Cerebellar nuclear complex (tissue), 1 donor: ENCODE measurements at places on chromosomes 3 and 15.

DNA sequence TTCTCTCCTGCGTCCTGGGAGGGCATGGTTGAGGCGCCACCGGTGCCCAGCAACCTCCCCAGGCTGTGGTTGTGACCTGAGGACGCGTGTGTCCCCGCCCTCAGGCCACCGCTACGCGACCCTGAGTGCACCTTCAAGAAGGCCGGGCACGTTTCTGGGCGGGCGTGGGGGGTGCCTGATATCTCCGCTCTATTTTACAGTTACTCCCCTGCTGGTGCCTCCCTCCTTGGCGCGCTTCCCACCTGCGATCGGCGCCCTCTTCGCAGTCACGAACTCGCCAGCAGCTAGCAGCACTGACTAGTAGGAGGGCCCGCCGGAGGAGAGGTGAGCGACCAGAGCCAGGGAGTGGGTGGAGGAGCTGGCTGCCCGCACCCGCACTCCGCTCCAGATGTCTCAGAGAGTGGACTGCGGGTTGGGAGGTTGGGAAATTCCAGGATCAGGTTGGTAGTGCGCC lies 43.2 kb upstream of the POLG start:
- no peak for DNase-seq

- DNase-seq, result no peak
Observed at GRCh38 chr3:52881871-52882270, 15.5 kb downstream of the STIMATE start.

DNA sequence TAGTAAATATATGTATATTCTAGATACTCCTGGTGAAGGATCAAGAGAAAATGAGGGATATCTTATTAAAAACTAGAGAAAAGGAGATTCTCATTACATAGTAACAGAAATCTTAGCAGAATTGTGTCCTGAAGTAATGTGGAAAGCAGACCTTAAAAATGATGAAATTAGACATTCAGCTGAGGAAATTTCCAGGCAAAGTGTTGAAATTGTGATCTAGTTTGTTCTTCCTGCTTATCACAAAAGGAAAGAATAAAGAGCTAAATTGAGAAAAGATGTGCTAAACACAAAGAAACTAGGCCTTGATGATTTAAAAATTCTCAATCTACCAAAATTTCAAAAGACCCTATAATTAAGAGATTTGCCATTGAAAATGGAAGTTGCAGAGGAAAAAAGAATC lies 362.6 kb upstream of the PLSCR5 start:
- DNase-seq, result no peak

DNA sequence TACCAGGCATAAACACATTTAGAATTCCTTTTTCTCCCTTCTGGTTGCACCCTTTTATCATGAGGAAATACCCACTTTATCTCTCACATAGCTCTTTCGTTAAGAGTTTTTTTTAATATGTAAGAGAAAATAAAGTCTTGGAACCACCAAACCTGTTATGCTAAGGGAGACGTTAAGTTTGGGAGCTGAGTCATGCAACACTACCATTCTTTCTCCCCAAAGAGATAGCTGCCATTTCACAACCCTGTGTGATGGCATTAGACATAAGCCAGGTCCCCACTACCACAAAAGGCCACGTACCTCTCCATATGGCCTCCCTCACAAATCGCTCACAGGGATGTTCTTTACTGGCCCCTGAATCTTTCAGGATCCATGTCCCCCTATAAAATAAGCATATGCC lies 7.6 kb upstream of the NIPA1 start:
- DNase-seq, result no peak

DNA sequence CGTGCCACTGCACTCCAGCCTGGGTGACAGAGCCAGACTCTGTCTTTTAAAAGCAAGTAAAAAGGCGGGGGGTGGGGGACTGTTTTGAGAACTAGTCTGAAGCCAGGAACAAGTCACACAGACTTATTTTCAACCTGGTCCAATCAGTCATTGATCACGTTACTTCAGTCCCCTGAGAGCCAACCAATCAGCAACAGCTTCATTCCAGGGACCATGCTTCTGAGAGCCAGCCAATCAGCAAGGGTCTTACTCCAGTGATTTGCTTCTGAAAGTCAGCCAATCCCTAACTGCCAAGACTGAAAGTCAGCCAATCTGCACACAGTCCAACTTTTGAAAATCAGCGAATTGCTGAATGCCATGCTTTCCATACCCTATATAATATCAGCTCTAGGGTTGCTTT lies 48.6 kb upstream of the C15orf39 start:
- DNase-seq, result no peak

DNA sequence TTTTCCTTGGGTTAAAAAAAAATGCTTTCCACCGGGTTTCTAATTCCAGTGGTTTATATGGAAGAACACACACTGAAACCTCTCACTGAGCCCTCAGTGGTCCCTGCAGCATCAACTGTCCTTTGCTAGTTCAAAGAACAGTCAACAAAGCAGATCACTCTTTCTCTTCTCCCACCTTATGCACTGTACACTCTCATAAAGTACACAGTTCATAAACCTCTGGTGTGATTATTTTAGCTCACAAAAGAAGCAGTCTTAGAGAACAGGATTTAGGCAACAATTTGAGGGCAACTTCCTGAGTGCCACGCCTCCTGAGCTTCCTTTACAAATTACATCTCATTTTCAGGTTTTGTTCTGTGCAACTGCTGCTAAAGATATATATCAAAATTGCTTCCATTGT lies 728.4 kb upstream of the GOLIM4 start:
- no peak for DNase-seq

DNA sequence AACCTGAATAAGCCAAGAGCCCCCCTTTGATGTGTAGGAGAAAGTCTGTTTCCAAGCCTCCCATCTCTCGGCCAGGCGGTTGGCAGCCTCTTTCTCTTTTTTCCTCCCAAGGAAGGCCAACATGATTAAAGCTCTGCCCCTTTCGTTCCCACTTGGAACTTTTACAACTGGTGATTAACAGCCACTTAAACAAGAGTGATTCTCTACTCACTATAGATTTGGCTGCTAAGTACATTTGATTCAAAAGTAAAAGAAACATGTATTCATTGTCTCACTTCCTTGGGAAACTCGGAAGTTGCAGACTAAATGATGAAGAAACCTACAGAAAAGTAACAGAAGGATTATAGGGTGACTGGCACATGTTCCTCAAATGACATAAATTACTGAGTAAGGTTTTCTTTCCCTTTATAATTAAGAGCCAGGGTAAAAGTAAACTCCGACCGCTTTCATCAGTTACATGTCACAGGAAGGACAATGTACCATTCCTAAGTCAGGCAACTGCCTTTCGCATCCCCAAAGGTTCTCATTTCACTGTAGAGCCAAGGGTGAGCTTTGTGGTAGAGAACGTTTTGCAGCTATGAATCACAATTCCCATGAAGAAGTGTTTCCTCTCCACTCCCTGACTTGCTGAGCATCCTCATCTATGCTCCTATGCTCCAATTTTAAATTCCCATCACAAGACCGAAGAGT lies 72.7 kb downstream of the MB21D2 start:
- no peak for DNase-seq
